ENCODE measurements at places on chromosomes 11 and 22.

GRCh38 chr22:46996595-46997310 lies 234.3 kb downstream of the TBC1D22A start:
- no peak for DNase-seq

DNA sequence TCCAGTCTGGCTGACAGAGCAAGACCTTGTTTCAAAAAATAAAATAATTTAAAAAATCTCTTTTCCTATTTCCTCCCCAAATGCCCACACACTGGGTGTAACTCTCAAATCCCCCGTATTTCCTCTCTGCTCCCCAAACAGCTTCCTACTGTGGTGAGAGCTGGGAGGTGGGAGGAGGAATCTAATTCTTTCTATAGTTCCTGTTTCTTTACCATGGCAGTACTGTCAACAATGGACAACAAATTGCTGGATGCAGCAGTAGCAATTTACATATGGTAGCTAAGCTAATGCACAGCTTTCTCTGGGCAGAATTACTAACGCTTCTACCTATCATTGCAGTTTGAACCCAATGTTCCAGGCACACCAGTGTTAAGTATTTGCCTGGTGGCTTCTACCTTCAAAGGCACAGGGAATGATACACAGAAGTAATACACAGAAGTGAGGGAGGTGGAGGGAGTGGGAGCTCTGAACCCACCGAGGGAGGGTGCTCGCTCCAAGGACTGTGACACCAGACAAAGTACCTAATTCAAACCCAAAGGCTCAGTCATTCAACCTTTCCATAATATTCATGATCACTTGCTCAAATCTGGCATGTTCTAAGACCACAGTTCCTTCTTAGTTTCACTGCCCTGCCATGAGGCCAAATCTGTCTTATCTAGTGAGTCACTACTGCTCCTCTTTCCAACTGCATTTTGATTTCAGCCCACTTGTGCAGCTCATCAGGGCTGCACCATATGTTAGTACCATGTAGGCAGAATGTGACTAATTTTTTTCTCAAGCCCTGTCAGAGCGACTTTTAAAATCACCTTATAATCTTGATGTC lies 37.9 kb downstream of the CELF1 start:
- no peak for DNase-seq

GRCh38 chr11:84019571-84020194 lies 733.5 kb upstream of the CCDC90B start:
- no peak for DNase-seq

- DNase-seq, result no peak
These were observed 86.3 kb downstream of the FCHSD2 start for GRCh38 chr11:73055655-73056354.

- DNase-seq, result no peak
These were observed 12.5 kb upstream of the PTPRJ start for GRCh38 chr11:47967577-47968525.
